Immature natural killer cell (primary cell): ENCODE measurements at places on chromosomes 1 and 21. TPM values are rescaled to one million over a fixed set of nuclear protein-coding genes. Genes with fewer than 3 reads are reported as not detected.

The AGPAT3 gene
- 11.8 TPM for polyA plus RNA-seq

The DDAH1 gene
- polyA plus RNA-seq, result not detected

The SPRR2E gene
- polyA plus RNA-seq, result not detected

The NTRK1 gene
- 0.71 TPM for polyA plus RNA-seq

The SMPDL3B gene
- polyA plus RNA-seq, result not detected

GRCh38 chr21:44360159-44360558 is 6.7 kb downstream of the TRPM2 start:
- H3K36me3 ChIP-seq, result peaks cover 17% of the 10 kb centered on the region
- no peak overlapping the region for H3K4me3 ChIP-seq
- no peak overlapping the region for H3K27ac ChIP-seq
- no peak for DNase-seq
- peaks cover 2% of the 10 kb centered on the region for H3K27me3 ChIP-seq

DNA sequence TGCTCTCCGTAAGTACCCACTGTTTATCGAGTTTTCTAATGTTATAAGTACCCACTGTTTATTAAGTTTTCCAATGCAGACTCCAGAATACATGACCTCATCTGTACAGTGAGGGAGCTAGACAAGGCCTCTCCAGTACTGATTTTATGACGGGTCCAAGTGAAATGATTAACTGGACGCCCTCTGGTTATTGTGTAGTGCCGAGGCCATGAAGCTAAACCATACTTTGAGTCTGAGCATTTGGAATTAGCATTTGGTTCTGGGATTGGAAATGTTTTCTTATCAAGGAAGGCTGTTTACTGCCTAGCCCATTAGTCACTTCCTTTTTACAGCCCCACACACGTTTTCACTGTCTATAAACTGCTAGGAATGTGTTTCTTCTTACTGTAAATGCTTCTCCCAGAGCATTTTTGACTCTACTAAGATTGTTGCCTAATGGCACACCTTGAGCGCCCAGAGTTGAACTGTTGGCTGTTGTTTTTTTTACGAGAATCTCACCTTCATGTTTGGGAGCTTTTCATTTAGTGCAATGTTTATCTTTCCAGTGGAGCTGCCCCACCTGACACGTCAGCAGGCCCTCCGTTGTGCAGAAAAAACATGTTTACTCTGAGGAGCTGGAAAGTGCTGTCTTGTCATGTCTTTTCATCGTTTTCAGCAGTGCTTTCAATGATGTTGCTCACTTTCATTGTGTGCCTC is 26.9 kb downstream of the SPATA46 start:
- no peak overlapping the region for H3K4me3 ChIP-seq
- no peak for DNase-seq
- no peaks in the 10 kb centered on the region for H3K36me3 ChIP-seq
- H3K4me1 ChIP-seq, result no peaks in the 10 kb centered on the region

GRCh38 chr1:50667710-50668356 is 244.6 kb upstream of the DMRTA2 start:
- no peaks in the 10 kb centered on the region for H3K27me3 ChIP-seq
- DNase-seq, result no peak
- H3K36me3 ChIP-seq, result no peaks in the 10 kb centered on the region
- H3K27ac ChIP-seq, result no peak overlapping the region
- H3K4me3 ChIP-seq, result no peak overlapping the region

DNA sequence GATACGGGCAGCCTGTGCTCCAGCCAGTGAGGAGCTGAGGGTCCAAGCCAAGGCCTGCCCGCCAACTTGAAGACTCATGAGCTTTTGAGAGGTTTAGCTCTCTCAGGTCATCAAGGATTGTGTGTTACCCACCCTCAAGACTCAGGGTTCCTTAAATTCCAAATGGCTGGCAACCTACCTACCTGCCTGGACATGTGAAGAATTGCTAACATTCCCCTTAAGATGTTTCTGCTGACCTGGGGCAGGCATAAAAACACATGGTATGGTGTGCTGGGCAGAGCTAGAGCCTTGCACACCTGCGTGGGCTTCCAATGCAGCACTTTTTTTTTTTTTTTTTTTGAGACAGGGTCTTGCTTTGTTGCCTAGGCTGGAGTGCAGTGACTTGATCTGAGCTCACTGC is 17.2 kb downstream of the PARP1 start:
- peaks cover 8% of the 10 kb centered on the region for H3K4me1 ChIP-seq
- H3K27me3 ChIP-seq, result no peaks in the 10 kb centered on the region
- DNase-seq, result no peak
- peaks cover 6% of the 10 kb centered on the region for H3K36me3 ChIP-seq
- H3K4me3 ChIP-seq, result no peak overlapping the region

DNA sequence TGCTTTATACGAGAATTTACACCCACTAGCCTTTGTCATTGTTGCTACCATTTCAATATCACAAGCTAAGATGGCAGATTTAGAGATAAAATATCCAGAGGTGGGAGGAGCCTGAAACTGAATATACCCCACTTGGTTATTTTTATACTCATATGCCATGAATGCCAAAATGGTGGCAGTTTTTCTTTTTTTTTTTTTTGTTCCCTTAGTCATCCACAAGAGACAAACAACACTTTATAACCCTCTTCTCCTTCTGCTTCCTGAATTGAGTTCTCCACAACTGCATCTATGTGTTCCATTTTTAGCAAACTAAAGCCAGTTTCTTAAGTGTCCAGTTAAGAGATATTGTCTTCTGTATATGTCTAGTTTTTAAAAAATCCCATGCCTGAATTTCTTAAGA is 558.4 kb downstream of the LMO4 start:
- no peaks in the 10 kb centered on the region for H3K36me3 ChIP-seq
- H3K27me3 ChIP-seq, result no peaks in the 10 kb centered on the region
- no peak for DNase-seq

DNA sequence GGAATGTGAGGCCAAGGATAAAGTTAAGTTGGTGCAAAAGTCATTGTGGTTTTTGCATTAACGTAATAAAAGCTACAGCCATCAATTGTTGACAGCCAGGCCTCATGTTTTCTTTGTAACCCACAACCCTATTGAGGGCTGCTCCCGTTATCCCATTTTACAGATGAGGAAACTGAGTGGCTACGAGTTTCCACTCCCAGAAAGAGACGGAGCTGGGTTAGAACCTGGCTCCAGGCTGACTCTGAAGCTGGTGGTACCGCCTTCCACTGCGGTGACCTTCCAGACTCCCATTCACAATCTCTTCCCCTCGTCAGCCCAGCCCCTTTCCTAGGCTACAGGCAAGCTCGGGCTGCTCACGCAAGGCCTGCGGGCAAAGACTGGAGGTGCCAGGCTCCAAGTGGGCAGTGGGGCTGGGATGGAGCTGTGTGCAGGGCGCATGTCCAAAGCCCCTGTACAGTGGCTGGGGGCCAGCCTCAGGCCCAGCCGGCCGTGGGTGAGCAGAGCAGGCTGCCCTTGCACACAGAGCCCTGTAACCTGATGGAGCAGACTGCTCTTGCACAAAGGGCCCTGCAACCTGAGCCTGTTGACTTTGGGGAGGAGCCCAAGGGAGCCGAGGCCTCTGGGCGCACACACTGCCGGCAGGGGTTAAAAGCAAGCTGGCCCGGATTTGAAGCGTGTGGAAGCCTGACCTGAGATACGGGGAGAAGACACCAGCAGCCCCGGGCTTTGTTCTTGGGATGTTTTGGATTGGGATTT is 97.4 kb upstream of the TMPRSS2 start:
- DNase-seq, result no peak
- H3K4me3 ChIP-seq, result no peak overlapping the region
- no peaks in the 10 kb centered on the region for H3K4me1 ChIP-seq
- H3K36me3 ChIP-seq, result no peaks in the 10 kb centered on the region

- H3K27me3 ChIP-seq, result no peaks in the 10 kb centered on the region
- no peaks in the 10 kb centered on the region for H3K4me1 ChIP-seq
- no peaks in the 10 kb centered on the region for H3K36me3 ChIP-seq
- no peak for DNase-seq
- H3K4me3 ChIP-seq, result no peak overlapping the region
- no peak overlapping the region for H3K27ac ChIP-seq
These were observed 178.2 kb downstream of the ADGRL2 start for GRCh38 chr1:81978945-81979344.

DNA sequence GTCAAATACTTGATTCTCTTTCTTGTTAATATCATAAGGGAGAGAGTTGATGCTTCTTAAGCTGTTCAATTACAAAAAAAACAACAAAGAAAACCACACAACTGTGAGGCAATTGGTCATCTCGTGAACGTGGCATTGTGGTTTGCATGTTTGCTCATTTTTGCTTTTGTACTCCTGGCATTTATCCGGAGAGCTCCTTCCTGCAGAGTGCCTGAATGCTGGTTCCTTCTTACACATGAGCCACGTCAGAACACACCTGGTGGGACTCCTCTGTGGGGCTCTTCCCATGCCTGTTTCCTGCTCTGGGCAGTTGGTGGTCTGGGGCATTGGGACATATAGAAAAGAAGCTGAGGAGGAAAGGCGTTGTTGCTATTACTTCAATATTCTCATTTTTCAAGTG is 25.7 kb downstream of the KCNK1 start:
- H3K27ac ChIP-seq, result no peak overlapping the region
- no peaks in the 10 kb centered on the region for H3K4me1 ChIP-seq
- no peaks in the 10 kb centered on the region for H3K36me3 ChIP-seq
- H3K4me3 ChIP-seq, result no peak overlapping the region
- H3K27me3 ChIP-seq, result peaks cover 2% of the 10 kb centered on the region
- no peak for DNase-seq

- no peak overlapping the region for H3K4me3 ChIP-seq
- H3K36me3 ChIP-seq, result no peaks in the 10 kb centered on the region
- no peak for DNase-seq
- peaks cover 2% of the 10 kb centered on the region for H3K27me3 ChIP-seq
These were observed 219.7 kb upstream of the VAMP3 start for GRCh38 chr1:7551442-7551841.

DNA sequence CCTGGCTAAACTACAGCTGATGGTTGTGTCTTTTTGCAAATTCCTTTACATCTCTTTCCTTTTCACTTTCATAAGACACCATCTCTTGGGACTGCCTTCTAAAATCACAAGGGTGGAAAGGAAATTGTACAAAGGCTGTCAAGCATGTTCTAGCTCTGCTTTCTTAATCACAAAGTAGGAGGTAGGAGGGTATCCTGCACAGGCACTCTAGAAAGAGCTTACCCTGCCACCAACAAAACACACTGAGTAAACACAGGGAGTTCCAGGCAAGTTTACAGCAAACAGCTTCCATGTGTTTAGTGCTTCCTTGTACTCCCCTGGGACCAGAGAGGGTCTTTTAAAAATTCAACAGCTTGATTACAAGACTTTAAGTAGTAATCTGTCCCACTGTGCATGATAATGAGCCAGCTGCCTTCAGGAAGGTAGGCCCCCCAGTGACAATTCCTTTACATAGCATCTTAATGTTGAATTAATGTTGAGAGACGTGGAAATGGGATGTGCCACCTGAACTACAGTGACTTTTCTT is 2.4 kb downstream of the PLPP3 start:
- DNase-seq, result no peak
- no peak overlapping the region for H3K4me3 ChIP-seq
- no peaks in the 10 kb centered on the region for H3K36me3 ChIP-seq
- H3K27me3 ChIP-seq, result peaks cover 6% of the 10 kb centered on the region
- no peak overlapping the region for H3K27ac ChIP-seq

- H3K4me1 ChIP-seq, result no peaks in the 10 kb centered on the region
- H3K4me3 ChIP-seq, result peak overlapping the region; percentile 8
- H3K27me3 ChIP-seq, result peaks cover 4% of the 10 kb centered on the region
- no peak for DNase-seq
- no peaks in the 10 kb centered on the region for H3K36me3 ChIP-seq
These were observed 14.4 kb upstream of the VPS26C start for GRCh38 chr21:37281579-37281978.

- no peak overlapping the region for H3K27ac ChIP-seq
- no peak for DNase-seq
- H3K36me3 ChIP-seq, result no peaks in the 10 kb centered on the region
These were observed 138.4 kb upstream of the BACE2 start for GRCh38 chr21:41029571-41029970.

GRCh38 chr1:170978371-170978910 is 43.1 kb downstream of the MROH9 start:
- no peaks in the 10 kb centered on the region for H3K27me3 ChIP-seq
- no peak for DNase-seq
- no peak overlapping the region for H3K27ac ChIP-seq
- no peaks in the 10 kb centered on the region for H3K4me1 ChIP-seq

DNA sequence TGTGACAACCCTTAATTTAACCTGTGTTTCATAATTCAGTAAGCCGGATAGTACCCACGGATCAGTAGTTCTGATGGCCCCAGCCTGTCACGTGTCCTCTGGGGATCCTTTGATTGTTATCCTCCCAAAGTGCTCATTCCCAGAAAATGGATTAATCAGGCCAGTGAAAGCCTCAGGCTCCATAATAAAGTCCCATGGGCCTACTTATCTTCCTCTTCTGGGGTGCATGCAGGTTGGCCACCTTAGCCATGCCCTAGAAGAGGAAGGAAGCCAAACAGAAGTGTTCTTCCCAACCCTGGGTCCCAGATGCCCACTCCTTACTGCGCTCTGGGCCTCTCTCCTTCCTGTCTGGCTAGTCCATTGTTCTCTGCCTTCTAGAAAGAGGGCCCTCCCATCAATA is 146.1 kb downstream of the EDEM3 start:
- no peak for DNase-seq
- peaks cover 15% of the 10 kb centered on the region for H3K4me1 ChIP-seq
- H3K4me3 ChIP-seq, result no peak overlapping the region
- H3K27me3 ChIP-seq, result peaks cover 3% of the 10 kb centered on the region
- peak overlapping the region; percentile 6 for H3K27ac ChIP-seq
- peaks cover 8% of the 10 kb centered on the region for H3K36me3 ChIP-seq

GRCh38 chr1:14474856-14475255 is 123.6 kb upstream of the KAZN start:
- DNase-seq, result no peak
- no peaks in the 10 kb centered on the region for H3K36me3 ChIP-seq
- no peak overlapping the region for H3K27ac ChIP-seq

GRCh38 chr1:201939574-201939973 is 6.8 kb downstream of the LMOD1 start:
- no peaks in the 10 kb centered on the region for H3K27me3 ChIP-seq
- H3K36me3 ChIP-seq, result no peaks in the 10 kb centered on the region
- DNase-seq, result no peak
- no peak overlapping the region for H3K27ac ChIP-seq
- no peaks in the 10 kb centered on the region for H3K4me1 ChIP-seq
- no peak overlapping the region for H3K4me3 ChIP-seq

DNA sequence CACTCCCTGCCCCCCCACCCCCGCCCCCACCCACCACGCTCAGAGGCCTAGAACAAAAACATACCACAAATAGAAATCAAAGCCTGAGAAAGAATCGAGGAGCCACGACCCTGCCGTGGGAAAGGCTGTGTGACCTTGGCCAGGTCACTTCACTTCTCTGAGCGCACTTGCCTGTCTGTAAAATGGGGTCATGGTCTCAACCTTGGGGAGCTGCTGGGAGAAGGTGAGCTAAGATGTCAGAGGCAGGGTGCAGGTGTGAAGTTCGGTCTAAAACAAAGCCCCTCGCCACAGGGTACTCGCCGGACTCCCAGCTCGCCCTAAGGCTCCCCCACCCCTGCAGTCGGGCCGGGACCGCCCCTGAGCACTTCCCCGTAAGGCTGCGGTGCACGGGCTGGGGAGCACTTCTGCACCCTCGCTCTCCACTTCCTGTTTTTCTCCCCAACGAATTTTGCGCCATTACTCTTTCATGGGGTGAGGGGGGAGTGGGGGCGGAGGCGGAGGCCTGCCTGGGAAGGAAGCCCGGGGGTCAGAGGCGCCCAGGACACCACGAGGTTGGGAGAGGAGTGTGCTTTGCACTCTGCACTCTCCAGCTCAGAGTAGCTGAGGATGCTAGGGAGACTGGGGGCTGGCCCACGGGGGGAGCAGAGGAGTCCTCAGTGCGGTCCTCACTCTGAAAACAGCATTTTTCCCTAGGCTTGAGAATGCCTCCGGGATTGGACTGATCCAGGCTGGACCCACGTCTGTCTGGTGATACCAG is 21.9 kb upstream of the PIK3CD start:
- peaks cover 11% of the 10 kb centered on the region for H3K27me3 ChIP-seq
- peak; percentile 81 for DNase-seq
- peak overlapping the region; percentile 95 for H3K4me3 ChIP-seq
- H3K4me1 ChIP-seq, result peaks cover 68% of the 10 kb centered on the region
